Brain (organoid and tissue), 16 donors: ENCODE measurements at places on chromosomes 1 and 21. TPM values are rescaled to one million over a fixed set of nuclear protein-coding genes. Genes with fewer than 3 reads are reported as not detected.

DNA sequence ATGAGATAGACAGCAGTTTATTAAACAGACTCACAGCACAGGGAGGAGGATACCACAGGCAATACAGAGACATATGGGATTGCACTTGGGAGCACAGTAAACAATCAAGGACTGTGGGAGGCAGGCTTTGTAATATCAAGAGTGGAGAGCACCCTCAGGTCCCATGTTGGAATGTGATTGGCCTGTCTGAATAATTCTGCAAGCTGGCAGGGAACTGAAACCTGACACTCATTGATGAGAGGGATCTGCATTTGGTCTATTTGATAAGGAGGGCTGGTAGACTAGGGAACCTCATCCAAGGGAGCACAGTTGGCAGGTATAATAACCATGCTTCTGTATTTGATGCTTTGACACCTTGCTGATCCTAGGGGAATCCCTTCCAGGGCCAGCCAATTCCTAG, 69.9 kb upstream of the PRMT6 start:
- no peak for DNase-seq

Gene RAB13
- polyA plus RNA-seq: 69.0 TPM

DNA sequence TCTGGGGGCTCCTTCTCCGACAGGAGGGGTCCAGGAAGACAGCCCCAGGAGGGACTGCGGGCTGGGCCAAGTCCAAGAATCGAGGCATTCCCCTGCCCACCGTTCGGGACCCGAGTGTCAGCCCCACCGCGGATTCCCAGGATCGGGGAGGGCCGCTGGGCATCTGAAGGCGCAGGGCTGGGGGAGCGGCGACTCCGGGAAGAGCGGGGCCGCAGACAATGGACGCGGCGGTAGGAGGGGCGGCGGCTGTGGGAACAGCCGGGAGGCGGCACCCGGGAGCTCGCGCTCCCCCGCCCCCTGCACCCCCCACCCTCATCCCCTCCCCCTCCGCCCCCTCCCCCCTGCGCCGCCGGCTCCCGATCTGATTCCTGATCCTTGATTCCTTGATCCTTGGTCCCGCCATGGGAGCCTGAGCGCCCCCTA, at the start of gene VANGL2:
TSS of gene VANGL2 (plus strand) at position 342 of the 423 bp plus-strand sequence. CDS start 15,274 bp downstream, outside the sequence.
- DNase-seq: peak; percentile 92

GRCh38 chr1:110682898-110683297, 8.2 kb upstream of the KCNA3 start:
- DNase-seq: no peak

Gene PODN
- 3.6 TPM for polyA plus RNA-seq

DNA sequence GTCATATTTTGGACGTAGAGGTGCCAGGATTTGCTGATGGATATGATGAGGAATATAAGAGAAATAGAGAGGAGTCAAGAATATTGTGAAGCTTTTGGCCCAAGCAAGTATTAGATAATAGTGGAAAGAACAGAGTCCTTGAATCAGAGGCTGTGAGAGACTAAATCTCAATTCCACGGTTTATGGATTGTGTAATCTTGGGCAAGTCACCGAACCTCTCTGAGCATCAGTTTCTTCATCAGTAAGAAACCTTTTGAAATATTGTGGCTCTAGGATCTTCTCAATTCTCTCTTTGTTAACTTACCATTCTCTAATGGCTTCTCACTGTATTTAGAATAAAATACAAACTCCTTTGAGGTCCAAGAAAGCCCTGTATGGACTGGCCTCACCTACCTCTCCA, 77.6 kb downstream of the RPS6KA1 start:
- no peak for DNase-seq

Gene F5
- 0.83 TPM for polyA plus RNA-seq

- DNase-seq: no peak
Measured at GRCh38 chr1:52386458-52386857, 17.8 kb downstream of the ORC1 start.

DNA sequence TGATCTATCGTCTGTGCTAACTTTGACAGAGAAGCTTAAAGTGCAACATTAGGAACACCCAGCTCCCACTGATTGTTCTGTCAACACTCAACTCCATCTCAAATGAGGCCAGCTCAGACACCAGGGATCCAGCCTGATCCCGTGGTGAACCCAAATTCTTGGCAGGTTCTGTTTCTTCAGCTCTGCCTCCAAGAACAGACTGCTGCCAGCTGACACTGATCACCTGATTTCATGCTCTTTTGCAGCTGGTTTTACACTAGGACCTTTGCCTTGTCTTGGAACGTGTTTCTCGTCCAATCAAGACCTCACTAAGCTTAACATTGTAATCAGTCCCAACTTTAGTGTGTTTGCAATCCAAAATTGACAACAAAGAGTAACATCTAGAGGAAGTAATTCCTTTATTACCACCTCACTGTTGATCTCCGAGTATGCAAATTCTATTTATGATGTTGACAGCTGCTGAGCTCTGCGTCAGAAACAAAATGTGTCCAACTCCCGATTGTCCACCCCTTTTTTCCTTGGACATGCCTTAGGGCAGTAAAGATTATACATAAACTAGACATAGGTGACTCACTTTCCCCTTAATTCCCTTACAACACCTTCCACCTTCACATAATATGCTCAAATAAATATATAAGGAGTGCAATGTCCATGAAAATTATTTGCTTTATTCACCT, 1.6 kb upstream of the HYI start:
- DNase-seq: no peak

DNA sequence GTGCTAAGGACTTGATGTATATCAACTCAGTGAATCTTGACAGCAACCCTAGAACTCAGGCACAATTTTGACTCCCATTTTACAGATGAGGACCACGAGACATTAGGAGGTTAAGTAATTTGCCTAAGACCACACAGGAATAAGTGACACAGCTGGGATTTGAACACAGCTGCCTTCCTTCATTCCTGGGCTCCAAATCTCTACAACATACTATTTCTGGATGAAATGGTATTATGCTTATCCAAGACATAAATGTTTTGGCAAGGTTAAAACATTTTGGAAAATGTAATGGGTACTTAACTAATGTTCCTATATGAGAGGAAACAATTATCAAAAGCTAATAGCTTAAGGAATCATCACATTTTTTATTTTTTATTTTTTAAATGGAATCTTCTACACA, 4.8 kb downstream of the CLDN8 start:
- DNase-seq: no peak

- DNase-seq: no peak
Measured at GRCh38 chr1:9990944-9991343, 6.1 kb upstream of the RBP7 start.

GRCh38 chr1:246919902-246920301, 11.8 kb downstream of the AHCTF1 start:
- DNase-seq: no peak

- peak; percentile 80 for DNase-seq
Measured at GRCh38 chr1:6489799-6490180, 1.7 kb downstream of the PLEKHG5 start.

Gene ATP1A2
- polyA plus RNA-seq: 216 TPM

Gene GREM2
- polyA plus RNA-seq: 0.76 TPM

DNA sequence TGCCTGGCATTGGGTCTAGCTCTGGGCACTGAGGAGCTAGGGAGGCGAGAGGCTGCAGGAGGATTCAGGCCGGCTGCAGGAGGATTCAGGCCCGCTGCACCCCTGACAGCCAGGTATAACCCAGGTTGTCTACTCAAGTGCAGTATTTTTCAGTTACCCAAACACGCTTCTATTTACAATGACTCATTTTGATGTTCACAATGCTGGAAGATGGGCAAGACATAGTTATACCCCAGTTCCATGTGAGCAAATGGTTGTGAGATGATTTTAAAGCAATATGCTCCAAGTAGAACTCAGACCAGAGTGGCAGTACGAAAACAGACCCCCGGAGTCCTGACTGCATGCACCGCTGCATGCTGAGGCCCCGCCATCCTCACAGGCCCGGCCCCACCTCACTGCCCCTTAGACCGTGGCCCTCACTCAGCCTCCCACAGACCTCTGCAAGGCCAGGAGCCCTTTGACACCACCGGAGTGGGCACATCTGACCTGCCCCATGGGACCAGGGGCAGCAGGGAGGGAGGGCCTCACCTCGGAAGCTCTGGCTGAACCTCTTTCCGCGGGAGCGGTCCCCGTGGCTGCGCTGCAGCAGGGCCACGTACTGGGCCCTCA, 553 bp downstream of the LEFTY1 start:
- DNase-seq: no peak

GRCh38 chr1:32969566-32969965, 5.0 kb upstream of the RNF19B start:
- DNase-seq: no peak

GRCh38 chr21:43362321-43362791, 64.6 kb downstream of the SIK1 start:
- DNase-seq: peak; percentile 76

Gene TFF2
- not detected for polyA plus RNA-seq

Gene SYCP1
- not detected for polyA plus RNA-seq

GRCh38 chr1:197798492-197798891, 23.2 kb upstream of the DENND1B start:
- no peak for DNase-seq

GRCh38 chr21:37530901-37531351, 164.4 kb downstream of the DYRK1A start:
- no peak for DNase-seq

Gene FYB2
- not detected for polyA plus RNA-seq

Gene RNU1-2
- polyA plus RNA-seq: not detected

DNA sequence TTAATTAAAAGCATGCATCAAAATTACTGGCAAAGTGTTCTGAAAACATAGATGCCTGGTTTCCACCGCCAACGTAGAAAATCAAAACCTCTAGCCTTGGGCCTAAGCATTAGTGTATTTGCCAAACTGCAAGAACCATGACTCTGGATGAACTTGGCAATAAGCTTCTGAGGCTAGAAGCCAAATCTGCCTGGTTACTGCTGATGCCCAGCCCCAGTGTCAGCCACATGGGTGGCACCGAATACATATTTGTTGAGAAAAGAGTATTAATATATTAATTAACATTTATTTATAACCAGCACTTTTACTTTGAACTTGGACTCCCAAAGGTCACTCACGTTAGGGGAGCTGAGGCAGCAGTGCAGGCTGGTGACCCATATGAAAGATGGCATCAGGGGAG, 140.6 kb upstream of the HMGB4 start:
- DNase-seq: no peak

Gene HMCN1
- 0.32 TPM for polyA plus RNA-seq

DNA sequence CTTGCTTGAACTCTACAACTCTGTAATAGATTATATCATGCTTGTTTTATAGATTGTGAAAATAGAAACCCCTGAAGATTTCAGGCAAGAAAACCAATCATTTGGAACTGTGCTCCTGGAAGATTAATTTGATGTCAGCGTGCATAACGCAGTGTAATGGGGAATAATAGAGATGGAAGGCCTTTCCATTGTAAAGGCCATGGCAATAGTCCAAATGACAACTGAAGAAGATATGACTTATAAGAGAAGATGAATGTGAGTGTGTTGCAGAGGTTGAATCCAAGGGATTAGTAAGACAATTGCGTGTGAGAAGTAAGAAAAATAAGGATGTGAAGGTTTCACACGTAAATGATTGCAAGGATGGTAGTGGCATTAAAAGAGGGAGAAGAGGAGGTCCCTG, 285.0 kb downstream of the DUSP10 start:
- DNase-seq: no peak

- no peak for DNase-seq
Measured at GRCh38 chr1:48661726-48662463, 114.8 kb downstream of the BEND5 start.

- DNase-seq: no peak
Measured at GRCh38 chr1:51753969-51754368, 124.6 kb downstream of the NRDC start.

- DNase-seq: peak; percentile 60
Measured at GRCh38 chr1:27430903-27431600, 38.6 kb downstream of the GPR3 start.

- DNase-seq: no peak
Measured at GRCh38 chr21:41616031-41616591, 108.2 kb upstream of the TMPRSS2 start.

Gene DENND1B
- polyA plus RNA-seq: 0.34 TPM

GRCh38 chr21:26736449-26736848, 108.8 kb downstream of the ADAMTS1 start:
- DNase-seq: no peak

Gene HSF2BP
- 1.8 TPM for polyA plus RNA-seq

DNA sequence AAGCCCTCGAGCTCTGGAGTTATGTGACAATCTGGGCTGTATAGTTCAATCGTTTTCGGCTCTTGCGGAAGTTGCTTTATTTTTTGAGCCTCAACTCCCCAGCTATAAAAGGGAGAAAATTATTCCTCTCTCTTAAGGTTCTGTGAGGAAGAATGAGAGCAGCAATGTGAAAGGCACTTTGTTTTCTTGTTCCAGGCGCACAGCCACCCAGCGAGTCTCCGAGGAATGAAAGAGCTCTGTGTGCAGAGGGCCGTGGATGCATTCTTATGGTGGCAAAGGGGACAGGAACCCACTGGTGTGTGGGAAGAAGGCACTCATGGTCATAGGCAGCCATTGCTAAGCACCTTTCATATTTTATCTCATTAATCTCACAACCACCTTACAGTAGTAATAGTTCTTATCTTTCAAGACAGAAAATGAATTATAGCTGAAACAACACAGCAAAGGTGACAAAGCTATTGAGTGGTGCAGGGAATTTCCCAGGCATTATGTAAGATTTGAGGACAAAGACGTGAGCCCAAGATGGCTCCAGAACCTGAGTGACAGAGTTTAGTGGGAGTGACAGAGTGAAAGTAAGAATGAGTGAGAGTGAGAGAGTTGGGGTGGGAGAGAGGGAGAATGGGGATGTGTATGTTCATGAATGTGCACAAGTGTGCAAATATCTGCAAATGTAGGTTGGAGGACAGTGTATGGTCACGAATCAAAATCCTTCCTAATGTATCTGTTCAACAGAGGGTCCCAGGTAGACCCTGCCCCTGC, 9.4 kb downstream of the CYP2J2 start:
- peak; percentile 43 for DNase-seq

DNA sequence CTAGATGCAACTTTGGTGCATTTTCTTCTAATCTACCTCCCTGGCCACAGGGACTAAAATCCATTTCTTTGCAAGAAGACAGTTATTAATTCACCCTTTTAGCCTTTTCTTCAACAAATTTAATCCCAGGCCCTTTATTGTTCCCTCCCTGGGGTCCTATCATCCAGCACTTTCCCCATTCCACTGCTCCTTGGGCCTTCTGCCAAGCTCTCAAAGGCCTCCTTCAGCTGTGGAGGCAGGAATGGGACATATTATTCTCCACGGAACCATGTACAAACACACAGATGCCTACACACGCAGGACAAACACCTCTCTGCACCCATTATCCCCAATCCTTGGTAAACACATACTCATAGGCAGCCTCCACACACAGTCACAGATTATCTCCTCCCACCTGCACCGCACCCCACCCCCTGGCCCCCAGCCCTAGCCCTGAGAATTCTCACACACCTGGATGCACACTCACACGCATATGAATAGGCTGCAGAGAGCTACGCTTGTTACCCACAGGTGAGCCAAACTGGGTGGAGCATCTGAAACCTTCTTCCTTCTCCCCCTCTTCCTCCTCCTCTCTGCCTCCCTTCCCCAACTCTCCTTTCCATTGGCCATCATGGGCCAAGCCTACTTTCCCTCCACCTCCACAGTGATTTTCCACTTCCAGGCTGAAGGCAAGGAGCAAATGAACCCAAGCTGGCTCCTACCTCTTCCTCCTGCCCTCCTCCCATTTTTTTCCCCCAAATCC, 11.7 kb downstream of the TAGLN2 start:
- no peak for DNase-seq

Gene ARHGAP30
- 0.93 TPM for polyA plus RNA-seq

Gene OLIG2
- 33.3 TPM for polyA plus RNA-seq

Gene SMG5
- polyA plus RNA-seq: 70.1 TPM

GRCh38 chr1:70536708-70537366, 125.8 kb downstream of the CTH start:
- DNase-seq: no peak
